ENCODE measurements at places on chromosomes 1 and 21. TPM values are rescaled to one million over a fixed set of nuclear protein-coding genes. Genes with fewer than 3 reads are reported as not detected.

The WRAP73 gene
- 14.6 TPM for total RNA-seq

The LCE1F gene
- not detected for total RNA-seq

The ZNF683 gene
- 0.14 TPM for total RNA-seq

The LRRC71 gene
- not detected for total RNA-seq

- DNase-seq = no peak
These were observed 36.3 kb upstream of the PCBP3 start for GRCh38 chr21:45607021-45607908.

- DNase-seq = no peak
These were observed 63.6 kb upstream of the GNG12 start for GRCh38 chr1:67896826-67897225.

GRCh38 chr1:223198628-223198965 lies 55.5 kb upstream of the TLR5 start:
- DNase-seq = no peak

DNA sequence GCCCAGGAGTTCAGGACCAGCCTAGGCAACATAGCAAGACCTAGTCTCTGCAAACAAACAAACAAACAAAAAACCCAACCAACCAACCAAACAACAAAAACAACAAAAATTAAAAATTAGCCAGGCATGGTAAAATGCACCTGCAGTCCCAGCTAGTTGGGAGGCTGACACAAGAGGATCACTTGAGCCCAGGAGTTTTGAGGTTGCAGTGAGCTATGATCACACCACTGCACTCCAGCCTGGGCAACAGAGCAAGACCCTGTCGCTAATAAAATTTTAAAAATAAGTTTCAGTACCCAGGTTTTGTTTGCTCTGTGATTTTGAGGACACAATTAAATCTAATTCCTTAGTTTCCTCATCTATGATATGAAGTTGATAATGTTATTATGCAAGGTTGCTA lies 201.3 kb downstream of the SLC45A1 start:
- DNase-seq = no peak

- DNase-seq = no peak
These were observed 287.4 kb upstream of the RUNX1 start for GRCh38 chr21:35336534-35336933.

GRCh38 chr1:155080312-155081228 lies 1.9 kb downstream of the EFNA3 start:
- no peak for DNase-seq

- DNase-seq = no peak
These were observed 1087.5 kb downstream of the KCNT2 start for GRCh38 chr1:195520757-195521156.

DNA sequence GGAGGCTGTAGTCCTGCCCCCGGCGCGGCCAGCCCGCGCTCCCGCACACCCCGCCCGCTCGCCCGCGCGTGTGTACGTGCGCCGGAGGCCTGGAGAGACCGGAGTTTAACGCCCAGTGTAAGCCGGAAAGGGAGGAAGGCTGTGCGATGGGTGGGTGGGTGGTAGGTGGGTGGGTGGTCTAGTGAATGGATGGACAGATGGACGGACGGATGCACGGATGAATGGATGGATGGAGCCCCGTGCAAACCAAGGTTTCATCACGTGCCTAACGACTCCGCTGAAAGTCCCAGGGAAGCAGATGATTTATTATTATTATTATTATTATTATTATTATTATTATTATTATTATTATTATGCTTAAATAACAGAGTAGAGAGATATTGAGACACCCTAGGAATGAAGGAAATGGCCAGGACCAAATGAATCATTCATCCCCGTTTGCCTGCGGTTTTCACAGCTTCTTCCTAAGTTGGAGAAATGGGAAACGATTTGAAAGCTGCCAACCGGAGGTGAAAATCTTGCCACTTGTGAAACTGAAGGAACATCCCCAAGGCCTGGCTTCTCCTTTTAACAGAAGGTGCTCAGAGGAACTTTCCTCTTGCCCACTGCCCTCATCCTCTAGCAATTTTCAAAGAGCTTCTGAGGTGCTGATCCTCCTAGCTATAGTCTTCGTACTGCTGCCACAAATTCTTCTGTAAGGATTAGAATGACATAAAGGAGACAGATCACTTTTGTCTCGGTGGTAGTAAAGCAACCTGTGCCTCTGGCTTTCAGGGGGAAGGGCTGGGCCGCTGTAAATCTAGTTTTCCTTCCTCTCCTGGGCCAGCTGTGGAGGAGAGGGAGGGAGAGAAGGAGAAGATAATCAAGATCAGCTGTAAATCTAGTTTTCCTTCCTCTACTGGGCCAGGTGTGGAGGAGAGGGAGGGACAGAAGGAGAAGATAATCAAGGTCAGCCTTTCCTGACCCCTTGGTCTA lies 648 bp upstream of the RGS7 start:
- DNase-seq = no peak

- no peak for DNase-seq
These were observed 2.7 kb downstream of the PRDM15 start for GRCh38 chr21:41876396-41876795.

- DNase-seq = no peak
These were observed 5.6 kb downstream of the TMEM54 start for GRCh38 chr1:32895325-32896215.

DNA sequence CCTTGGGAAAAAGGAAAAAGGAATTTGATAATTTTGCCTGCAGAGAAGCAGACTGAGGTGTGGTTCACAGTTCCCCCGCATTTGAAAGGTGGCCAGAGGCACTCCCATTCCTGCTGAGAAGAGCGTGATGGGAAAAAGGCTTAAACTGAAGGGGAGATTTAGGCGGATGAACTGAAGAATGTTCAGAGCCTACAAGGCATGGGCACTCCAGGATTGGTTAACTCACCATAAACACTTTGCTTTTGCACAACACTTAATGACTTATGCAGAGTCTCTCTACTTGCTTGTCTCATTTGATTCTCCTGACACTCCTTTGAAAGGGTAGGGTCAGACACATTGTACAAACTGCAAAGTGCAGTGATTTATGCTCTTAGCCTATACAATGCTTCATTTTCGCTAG lies 119.6 kb upstream of the RUNX1 start:
- no peak for DNase-seq

GRCh38 chr1:224698015-224698451 lies 81.9 kb downstream of the CNIH3 start:
- DNase-seq = no peak

DNA sequence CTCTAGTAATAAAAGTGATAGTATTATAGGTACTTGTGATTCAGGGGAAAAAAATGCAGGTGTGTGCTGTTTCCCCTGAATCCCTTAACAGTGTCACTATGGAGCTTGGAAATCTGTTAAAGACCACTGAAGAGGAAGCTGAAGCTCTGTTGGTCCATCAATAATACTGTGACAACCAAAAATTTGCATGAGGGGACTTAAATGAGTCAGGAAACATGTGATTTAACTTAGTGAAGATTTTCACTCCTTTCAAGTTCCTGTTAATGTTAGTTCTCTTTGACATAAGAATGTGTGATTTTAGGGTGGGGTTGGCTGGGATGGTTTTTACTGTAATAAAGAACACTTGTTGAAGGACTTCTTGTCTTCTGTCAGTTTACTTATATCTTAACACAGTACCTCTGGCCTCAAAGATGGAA lies 32.0 kb downstream of the VANGL2 start:
- no peak for DNase-seq

DNA sequence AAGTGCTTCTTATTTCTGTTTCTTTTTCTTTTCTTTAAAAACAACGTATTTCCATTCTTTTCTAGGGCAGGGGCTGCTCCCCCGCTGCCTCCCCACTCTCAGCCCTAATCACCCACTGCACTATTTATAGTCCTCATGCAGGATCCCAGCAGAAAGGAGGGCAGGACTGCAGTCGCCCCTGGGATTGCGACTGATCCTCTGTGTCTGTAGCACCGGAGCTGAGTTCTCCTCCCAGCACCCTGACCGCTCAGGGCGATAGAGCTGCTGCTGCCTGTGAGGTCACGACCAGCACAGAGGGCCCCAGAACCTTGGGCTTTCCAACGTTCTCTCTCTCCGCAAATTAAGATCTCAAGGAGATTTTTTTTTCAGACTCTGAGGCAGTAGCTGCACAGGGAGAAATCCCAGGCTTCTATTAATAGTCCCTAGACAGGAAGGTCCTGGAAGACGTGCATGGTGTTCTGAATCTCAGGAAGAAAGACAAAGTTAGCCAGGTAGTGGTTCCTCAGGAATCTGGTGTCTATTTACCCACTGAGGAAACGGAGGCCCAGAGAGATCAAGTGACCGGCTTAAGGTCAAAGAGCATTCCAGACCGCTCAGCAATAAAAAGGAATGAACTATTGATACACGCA lies 46.8 kb downstream of the PRAMEF20 start:
- DNase-seq = no peak

DNA sequence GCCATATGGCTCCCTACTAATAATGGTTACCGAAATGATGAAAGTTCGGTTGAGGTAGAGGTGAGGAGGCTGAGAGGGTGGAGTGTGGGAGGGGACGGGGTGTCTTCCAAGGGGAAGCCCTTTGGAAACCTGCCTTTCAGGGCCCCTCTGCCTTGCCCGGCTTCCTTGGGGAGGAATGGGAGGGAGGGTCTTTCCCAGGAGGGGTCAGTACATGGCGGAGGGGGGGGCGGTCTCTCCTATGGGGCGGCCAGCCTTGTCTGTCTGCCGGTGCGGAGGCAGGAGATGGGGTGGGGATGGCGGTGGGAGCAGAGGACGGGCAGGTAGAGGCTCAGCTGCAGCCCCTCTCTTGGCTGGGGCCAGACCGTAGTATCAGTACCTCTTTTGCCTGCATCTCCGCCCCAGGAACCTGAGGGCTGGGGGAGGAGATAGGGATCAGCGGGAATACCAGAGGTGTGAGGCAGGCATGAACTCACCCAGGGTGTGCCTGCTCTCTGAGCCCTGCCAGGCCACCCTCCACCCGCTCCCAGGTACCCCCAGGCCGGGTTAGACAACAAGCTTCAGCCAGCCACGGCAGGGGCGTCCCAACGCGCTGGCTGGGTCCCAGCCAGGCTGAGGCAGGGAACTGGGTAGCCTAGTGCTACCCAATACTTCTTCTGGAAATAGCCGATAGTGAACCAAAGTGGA lies 79.4 kb upstream of the POU3F1 start:
- DNase-seq = no peak

DNA sequence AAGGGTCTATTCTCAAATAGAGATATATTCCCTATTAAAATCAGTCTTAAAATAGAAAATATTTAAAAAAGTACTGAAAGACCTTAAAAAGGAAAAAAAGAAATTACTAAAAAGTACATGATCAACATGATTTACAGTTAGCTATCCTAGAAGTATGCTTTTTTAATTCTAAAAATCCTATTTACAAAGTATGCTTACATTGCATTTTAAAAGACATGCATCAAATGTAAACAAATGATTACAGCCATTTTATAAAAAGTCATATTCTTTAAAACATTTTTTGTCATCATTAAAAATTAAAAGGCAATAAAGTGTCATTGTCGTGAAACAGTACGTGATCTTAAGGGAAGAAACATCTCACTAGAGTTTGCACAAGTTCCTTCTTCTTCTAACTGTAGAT lies 7.9 kb upstream of the C1orf52 start:
- DNase-seq = no peak

DNA sequence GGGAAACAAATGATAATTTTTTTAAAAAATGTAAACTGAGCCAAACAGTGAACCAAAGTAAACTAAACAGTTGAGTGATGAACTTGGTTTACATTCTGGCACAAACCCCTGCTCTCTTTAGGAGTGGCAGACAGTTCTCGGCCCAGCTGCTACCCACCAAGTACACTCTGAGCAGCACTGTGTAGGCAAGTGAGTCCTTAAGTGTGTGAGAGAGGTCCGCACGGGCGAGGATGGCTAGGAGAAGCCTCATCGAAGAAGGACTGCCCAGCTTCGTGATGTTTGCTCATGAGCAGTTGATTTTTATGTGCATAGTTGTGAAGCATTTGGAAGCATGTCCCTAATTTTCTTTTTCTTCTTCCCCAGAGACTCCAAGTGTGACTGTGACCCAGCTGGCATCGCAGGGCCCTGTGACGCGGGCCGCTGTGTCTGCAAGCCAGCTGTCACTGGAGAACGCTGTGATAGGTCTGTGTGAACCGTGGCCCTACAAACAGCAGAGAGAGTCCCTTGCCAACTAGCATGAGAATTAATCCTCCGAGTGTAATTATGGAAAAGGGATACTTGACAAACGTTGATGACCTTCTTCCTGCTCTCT lies 32.1 kb downstream of the LAMC2 start:
- peak; percentile 82 for DNase-seq

GRCh38 chr1:21325231-21325718 lies 35.0 kb upstream of the ECE1 start:
- DNase-seq = peak; percentile 72

- no peak for DNase-seq
These were observed 60.8 kb upstream of the F3 start for GRCh38 chr1:94602316-94602715.

DNA sequence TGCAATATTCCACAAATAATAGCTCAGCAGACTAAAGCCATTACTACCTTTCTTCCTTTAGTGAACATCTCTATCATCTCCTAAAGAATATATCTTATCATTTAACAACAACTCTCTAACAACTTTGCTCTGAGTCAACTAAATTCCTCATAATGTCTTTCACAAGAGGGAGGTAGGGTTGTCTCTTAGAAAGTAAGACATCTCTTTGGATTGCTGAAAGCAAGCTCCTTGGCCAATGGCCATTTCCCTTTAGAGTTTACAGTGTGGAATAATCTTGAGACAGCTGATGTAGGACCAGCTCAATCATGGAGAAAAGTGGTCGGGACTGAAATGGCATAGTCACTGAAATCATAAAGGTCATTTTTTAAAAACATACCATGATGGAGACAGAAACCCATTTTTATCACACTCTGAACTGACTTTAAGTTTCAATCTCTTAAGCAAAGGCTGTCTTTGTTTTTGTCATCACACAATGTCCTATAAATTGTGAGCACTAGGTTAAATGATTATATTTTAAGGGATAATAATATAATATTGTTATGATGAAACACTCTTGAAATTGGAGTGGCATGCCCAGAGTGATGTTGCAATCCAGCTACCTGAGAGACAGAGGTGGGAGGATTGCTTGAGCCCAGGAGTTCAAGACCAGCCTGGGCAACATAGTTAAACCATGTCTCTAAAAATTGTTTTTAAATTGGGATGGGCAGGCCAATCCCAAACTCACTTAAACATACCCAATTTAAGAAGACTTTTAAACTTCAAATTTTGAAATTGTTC lies 91.1 kb downstream of the SLC44A5 start:
- no peak for DNase-seq

Data from Right ventricle myocardium inferior (tissue), 1 donor.